Activated CD8-positive, alpha-beta memory T cell treated with anti-CD3 and anti-CD28 coated beads for 4 hours (primary cell): ENCODE measurements at places on chromosomes 4 and X.
A peak's percentile ranks its signal among the peaks of the same experiment; 100 is the strongest.

- DNase-seq: no peak
Measured at GRCh38 chr4:75071317-75071716, 138.4 kb downstream of the PARM1 start.

DNA sequence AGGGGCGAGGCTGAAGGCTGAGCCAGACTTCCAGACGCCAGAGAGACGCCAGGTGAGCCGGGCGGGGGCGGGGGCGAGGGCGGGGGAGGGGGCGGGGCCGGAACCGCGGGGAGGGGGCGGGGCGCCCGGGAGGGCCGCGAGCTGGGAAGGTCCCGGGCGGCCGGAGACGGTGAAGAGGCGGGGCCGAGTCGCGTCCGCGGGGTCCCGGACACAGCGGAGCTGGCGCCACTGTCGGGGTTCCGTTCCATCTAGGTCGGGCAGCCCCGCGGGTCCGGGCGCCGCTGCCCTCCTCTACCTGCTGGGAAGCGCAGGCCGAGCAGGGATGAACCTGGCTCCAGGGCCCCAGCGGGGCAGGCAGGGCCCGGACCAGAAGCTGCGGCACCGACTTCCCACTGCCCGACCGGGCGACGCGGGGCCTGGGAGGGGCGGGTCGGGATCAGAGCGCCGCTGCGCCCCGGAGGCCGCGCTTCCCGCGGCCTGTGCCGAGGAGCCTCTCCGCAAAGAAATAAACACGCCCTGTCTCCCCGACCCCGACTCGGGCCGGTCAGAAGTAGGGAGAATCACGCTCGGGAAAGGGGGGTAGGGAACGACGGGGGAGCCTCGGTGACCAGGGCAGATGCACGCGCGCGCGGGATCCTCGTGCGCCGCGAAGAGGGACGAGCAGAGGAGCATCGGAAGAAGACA lies 10.6 kb downstream of the HMX1 start:
- no peak for DNase-seq

DNA sequence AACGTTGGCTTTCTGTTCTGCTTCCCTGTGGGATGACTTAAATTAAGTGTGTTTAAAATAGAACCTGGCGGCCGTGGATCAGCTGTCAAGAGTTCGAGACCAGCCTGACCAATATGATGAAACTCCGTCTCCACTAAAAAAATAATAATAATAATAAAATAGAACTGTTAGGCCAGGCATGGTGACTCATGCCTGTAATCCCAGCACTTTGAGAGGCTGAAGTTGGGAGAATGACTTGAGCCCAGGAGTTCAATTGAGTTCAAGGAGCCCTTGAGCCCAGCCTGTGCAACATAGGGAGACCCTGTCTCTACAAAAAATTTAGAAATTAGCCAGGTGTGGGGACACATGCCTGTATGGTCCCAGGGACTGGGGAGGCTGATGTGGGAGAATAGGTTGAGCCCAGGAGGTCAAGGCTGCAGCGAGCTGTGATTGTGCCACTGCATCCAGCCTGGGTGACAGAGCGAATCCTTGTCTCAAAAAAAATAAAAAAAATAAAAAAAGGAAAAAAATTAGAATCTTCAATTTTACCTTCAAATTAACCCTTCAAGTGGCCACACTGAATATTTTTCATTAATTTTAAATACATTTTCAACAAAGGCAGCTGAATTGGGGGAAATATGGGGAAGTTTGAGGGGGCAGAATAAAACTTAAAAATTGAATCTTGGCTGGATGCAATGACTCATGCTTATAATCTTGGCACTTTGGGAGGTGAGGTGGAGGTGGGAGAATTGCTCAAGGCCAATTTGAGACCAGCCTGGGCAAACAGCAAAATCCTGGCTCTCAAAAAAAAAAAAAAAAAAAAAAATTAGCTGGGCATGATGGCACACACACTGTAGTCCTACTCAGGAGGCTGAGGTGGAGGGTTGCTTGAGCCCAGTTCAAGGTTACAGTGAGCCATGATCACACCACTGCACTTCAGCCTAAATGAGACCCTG lies 31.8 kb upstream of the HSD17B13 start:
- no peak for DNase-seq

DNA sequence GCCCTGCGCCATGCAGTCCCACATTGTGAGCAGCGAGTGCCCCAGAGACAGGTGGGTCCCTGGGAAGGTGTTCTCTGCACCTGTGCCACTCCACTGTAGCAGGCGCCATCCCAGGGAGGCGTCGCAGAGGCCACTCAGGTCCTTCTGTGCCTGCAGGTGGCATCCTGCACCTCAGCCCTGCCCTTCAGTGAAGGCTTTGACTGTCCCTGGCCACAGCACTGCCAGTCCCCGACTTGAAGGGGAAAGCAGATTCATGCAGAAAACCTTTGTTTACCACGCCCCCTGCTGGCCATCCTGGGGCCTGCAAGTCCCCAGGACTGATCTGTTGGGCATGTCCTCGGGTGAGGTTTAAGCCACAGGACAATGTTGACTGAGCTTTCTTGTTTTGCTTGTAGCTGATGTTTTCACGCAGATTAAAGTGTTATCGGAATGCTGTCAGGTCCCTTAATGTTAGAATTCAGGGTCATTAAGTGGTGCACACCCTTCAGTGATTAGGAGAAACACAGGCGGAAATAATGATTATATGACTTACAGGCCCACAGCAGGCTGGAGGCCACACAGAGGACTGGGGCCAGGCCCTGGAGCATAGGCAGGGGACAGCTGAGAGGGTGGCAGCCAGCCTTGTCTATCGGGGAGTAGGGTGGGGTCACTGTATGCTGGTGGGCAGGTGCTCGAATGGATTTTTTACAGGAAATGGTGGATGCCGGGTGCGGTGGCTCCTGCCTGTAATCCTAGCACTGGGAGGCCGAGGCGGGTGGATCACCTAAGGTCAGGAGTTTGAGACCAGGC lies 5.0 kb downstream of the TACC3 start:
- DNase-seq: peak; percentile 79

DNA sequence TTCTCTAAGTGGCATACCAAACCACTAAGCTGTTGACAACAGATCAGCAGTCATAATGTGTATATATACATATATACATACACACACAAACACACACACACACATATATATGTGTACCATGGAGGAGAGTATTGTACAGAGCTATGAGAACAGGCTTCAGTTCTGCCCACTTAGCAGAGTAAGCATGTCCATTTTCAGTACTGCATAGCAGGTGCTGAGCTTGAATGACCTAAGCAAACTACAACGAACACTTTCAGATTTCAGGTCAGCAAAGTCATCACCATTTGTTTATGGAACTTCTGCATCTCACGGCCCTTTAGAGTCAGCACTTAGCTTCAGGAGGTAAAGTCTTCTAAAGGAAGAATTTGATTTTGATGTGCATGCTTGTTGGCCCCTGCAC lies 735.8 kb upstream of the ATOH1 start:
- DNase-seq: no peak

DNA sequence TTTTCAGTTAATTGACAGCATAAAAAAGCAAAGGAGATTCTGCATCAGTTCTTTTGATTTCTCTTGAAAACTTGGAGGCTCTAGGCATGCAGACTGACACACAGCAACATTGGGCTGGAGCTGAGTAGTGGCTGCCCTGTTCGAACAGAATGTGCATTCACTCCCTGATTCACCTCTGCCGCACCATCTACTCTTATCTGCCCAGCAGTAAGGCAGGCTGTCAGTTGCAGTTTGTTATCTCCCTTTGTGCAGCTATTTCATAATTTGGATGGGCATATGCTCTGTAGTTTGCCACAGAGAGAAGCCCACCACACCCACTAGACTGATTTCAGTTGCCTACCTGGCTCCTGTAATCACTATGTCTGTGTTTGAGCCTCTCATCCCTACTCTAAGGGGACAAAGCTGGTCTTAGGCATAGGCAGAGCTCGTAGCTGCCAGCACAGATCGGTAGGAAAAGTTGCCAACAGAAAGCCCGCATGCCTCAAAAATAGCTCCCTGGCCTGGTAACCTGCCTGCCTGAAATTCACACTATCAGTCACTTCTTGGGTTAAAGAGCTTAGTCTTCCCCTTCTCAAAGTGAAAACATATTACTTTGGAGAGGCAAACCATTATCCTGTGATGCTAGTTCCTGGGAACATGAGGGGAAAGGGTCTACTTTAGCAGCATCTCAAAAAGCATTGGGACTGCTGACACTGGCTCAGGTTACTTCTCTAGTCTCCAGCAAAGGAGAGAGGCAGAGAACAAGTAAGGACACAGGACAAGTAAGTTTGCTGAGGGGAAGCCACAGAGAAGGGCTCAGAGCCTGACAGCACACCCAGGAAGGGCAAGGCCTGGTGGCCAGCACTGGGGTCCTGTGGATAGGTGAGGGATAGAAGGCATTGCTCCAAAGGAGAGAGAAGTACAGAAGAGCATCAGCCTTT lies 75.9 kb upstream of the TMEM164 start:
- no peak for DNase-seq

DNA sequence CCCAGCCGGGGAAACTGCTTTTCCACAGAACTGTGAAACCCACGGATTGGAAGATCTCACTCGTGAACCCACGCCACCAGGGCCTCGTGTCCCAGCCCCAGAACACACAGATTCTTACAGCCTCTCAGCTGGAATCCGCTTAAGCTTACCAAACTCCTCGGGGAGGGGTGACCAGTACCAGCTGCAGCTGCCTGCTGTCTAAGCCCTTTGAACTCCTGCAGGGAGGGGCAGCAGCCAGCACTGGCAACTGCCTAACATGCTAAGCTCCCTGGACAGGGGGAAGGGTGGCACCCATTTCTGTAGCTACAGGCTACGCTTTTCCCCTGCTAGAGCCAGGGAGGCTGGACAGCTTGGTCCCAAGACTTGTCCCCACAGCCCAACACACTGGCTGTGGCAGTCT lies 38.4 kb downstream of the TBL1X start:
- no peak for DNase-seq

DNA sequence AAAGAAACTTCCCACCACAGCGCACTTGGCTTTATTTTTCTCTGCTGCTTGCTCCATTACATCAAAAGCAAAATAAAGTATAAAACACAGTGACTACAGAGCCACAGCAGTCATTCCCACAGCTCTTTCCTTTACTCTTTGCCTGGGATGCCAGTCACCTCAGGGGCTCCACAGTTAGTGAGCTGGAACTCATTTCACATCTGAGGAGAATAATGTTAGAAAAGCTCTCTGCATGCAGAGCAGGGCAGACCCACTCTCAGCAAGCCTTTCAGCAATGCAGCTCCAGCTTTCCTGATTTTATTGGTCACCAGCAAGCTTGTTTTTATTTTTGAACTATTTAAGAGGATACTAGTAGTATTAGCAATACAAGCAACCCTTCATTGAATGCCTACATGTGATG lies 13.8 kb downstream of the GRXCR1 start:
- no peak for DNase-seq

- no peak for DNase-seq
Measured at GRCh38 chr4:102759831-102760644, 730 bp downstream of the MANBA start.

- DNase-seq: no peak
Measured at GRCh38 chrX:101823236-101823635, 108.6 kb downstream of the ZMAT1 start.

DNA sequence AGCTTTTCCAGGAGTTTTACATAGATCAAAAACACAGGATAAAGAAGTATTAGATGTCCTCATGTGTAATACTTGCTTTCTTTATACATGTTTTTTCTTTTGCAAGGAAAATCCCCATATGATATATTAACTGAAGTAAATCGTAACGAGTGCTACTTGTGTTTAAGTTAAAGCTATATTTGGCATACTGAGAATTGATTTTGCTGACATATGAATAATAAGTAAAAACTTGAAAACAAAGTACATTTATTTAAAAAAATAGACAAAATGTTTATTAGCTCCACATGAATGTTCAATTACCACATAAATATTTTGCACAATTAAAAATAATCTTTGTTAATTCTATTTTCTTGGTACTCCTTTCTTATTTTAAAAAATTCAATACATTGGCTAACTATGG lies 884.7 kb downstream of the FSTL5 start:
- no peak for DNase-seq

- DNase-seq: no peak
Measured at GRCh38 chr4:148044089-148044911, 312.4 kb downstream of the ARHGAP10 start.

- no peak for DNase-seq
Measured at GRCh38 chr4:155062948-155063347, 145.5 kb upstream of the NPY2R start.

DNA sequence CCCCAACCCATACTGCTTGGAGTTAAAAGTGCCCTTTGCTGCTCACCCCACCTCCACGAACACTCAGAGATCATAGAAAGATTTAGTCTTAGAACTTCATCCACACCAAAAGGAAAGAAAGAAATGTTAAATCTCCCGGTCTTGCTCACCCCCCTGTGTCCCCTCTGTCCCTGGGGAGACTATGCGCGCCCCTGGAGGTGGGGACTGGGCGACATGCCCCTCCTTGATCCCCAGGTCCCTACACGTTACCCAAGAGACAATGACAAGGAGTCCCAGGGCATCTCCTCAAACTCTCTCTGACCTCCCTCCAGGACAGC lies 620 bp downstream of the ITM2A start:
- no peak for DNase-seq

DNA sequence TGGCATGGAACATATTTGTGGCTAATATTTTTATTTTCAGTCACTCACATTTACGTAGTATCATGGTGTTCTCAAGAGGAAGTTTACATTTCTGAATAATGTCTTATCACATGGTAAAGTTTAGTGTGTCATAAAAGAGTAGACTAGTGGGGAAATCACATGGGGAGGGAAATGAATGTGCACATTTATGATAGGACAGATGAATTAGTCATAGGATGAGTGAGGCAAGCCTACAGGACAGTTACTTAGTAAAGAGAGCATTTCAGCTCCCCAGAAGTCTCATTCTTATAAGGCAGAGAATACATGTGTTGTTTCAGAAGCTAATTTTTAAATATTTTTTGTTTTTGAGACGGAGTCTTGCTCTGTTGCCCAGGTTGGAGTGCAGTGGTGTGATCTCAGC lies 6.2 kb downstream of the GK start:
- no peak for DNase-seq

GRCh38 chrX:12974305-12974795 lies 560 bp upstream of the TMSB4X start:
- DNase-seq: no peak

GRCh38 chr4:151099229-151099975 lies at the start of gene RPS3A:
Gene RPS3A (plus strand): TSS chr4:151099628. CDS start chr4:151099653, 25 bp downstream.
- peak; percentile 98 for DNase-seq

DNA sequence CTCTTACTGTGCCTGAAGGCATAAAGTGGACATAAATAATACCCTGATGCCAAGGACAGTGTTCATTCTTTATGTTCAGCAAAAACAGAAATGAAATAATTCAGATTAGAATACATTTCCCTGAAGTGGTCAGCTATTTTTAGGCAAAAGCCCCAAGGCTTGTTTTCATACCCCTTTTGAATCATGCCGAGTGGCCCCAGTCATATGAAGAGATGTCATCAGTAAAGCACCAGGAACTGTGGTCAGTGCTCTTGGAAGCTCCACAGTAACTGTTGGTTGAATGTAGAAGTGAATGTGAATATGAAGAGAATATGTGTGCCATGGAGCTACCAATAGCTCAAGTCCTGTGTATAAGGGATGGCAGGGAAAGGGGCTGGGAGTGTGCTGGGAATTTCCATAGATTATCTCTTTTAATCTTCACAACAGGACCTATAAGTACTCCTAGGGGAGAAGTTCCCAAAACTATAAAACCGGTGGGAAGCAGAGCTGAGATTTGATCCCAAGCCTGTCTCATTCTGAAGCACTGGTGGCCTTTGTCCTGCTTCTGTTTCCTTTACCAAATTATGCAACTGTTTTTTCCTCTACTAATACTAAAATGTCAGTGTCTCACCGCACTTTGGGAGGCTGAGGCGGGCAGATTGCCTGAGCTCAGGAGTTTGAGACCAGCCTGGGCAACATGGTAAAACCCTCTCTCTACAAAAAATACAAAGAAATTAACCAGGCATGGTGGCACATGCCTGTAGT lies 52.6 kb downstream of the FNIP2 start:
- DNase-seq: no peak

- no peak for DNase-seq
Measured at GRCh38 chr4:115740806-115741205, 627.4 kb upstream of the NDST4 start.
